ENCODE measurements at places on chromosomes 3 and 15. TPM values are rescaled to one million over a fixed set of nuclear protein-coding genes. Genes with fewer than 3 reads are reported as not detected.

GRCh38 chr3:41848753-41849574, 112.9 kb downstream of the ULK4 start:
- no peak for DNase-seq

DNA sequence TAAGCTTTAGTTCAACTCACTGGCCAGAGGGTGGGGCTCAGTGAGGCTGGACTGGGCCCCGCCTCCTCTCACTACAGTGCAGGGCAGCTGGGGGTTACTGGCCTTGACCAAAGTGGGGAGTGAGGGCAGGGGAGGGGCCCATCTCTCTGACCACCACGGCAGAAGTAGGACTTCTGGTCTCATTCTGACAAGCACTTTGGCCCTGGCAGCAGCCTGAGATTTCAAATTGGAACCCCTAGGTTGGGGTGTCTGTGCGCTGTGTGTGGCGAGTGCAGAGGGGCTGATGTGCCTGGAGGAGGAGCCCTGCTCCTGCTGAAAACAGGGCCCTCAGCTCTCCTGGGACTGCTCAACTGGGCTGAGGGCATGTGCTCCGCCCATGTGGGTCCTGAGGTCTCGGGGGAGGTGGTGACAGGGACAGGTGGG, 60.3 kb upstream of the RPL32 start:
- DNase-seq, result no peak

CA12 gene
- total RNA-seq, result 5.8 TPM

DNA sequence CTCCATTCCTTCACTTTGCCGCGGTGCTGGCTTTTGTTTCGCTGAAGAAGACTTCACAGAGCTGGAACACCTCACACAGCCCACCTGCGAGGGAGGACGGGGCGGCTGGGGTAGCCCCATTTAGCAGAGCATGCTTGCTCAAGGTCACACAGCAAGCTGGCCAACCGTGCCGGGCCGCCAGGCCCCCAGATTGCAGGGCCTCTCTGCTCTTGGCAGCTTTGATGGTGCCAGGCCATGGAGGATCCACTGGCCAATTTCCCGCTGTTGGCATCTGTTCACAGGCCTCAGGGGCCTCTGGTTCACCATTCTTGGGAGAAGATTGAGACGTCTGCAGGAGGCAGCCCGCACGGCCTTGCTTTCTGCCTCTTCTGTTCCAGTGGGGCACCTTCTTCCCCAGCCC, 77.9 kb upstream of the LINGO1 start:
- DNase-seq, result no peak

ATP8B4 gene
- total RNA-seq, result 24.3 TPM

GRCh38 chr3:181326637-181327223, 337.2 kb upstream of the DNAJC19 start:
- no peak for DNase-seq

HGD gene
- not detected for total RNA-seq

DCP1A gene
- 20.9 TPM for total RNA-seq

DNA sequence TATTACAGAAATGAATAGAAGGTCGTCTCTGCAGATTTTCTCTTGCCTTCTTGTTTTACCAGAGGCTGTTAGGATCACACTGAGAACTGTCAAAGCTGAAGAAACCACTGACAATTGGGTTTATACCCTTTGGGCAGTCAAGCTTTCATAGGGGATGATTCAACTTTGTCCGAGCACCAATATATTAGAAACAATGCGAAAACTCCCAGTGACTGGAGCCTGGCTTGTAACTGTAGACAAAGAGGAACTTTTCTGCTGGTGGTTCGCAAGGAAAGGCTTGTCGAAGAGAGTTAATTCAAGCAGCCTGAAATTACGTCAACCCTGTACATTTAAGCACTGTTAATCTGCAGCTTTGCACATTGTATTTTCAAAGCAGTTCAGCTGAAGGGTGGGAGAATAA, 193.2 kb upstream of the ZNF385D start:
- no peak for DNase-seq

- DNase-seq, result no peak
Observed at GRCh38 chr3:13665582-13666226, 116.8 kb downstream of the FBLN2 start.

GRCh38 chr3:139928708-139929505, 6.1 kb upstream of the CLSTN2 start:
- DNase-seq, result no peak

- DNase-seq, result no peak
Observed at GRCh38 chr3:152309031-152309430, 40.3 kb downstream of the MBNL1 start.

DNA sequence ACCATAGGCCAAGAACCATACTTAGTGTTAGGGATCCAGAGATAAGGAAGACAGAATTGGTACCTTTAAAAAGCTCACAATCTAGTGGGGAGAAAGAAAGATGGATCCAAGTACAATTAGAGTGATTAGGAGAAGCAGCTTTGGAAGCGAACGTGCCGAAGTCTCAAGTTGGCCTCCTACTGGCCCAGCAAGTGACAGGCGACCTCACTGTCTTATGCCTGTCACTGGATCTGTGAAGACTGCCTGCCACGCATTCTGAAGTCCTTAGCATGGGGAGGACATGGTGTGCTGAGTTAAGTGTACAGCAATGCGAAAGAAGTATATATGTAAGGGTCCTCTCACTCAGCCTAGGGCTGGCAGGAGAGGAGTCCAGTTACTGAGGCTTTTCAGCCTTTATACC, 141.0 kb downstream of the GABRB3 start:
- no peak for DNase-seq

GALNT15 gene
- total RNA-seq, result 6.0 TPM

GRCh38 chr3:12947504-12948369, 106.4 kb upstream of the RPL32 start:
- no peak for DNase-seq

- no peak for DNase-seq
Observed at GRCh38 chr3:27486336-27486735, 2.2 kb upstream of the SLC4A7 start.

TLR9 gene
- 0.11 TPM for total RNA-seq

DNA sequence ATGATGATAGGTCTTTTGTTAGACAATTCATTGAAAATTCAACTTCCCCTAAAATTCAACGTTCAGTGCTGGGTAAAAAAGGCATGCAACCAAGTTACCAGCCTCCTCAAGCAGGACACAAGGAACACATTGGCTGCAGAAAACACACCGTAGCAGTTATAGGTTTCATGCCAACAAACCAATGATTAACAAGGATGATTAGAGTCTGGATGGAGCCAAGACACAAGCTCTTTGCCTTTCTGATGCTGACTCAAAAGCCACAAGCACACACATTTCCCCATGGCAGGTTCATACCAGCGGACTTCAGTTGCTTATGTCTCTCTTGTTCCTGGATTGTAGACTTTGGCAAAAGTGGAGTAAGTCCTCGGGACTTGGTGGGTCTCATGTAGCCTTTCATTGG, 105.8 kb downstream of the DHX30 start:
- no peak for DNase-seq

ROPN1 gene
- total RNA-seq, result not detected

DNA sequence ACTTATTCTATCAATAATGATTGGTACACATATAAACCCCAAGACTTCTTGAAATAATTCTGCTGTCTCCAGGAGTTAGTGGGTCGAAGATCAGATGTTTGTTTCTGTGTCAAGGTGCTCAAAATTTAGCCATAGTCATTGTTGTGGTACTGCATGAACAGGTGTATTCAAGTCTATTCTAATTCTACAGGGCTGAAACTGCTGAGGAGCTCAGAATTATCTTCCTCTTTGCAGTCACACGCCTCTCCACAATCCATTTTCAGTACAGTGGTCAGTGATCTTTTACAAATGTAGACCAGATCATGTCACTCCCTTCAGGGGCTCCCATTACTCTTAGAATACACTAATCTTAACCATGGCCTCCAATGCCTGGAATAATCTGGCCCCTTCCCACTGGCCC, 527.5 kb downstream of the NTRK3 start:
- DNase-seq, result no peak

DNA sequence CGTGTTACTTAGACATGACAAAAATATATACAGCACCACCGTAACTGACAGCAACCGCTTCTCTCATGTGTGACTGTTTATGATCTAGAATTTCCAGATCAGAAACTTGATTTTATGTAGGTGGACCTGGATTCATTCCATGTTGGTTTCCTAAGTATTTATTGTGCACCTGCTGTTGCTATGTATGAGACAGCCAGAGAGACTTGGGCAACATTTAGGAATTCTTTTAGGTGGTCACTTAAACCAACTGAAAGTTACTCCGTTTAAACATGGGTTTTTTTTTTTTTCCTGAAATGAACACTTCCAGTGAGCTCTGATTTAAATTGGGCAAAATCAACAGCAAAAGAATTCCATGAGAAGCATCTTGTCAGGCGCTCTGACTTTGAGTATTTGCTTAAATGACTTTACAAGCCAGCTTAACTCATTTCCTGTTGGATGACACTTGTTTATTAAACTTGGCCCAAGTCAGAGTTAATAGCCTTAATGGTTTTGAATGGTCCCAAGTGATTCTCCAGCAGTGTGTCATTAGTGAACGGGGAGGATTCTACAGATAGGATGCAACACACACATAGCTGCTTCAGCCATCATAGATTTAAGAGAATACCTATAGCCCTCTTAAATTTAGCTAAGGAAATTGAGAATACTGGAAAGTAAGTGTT, 31.8 kb downstream of the MITF start:
- no peak for DNase-seq

DNA sequence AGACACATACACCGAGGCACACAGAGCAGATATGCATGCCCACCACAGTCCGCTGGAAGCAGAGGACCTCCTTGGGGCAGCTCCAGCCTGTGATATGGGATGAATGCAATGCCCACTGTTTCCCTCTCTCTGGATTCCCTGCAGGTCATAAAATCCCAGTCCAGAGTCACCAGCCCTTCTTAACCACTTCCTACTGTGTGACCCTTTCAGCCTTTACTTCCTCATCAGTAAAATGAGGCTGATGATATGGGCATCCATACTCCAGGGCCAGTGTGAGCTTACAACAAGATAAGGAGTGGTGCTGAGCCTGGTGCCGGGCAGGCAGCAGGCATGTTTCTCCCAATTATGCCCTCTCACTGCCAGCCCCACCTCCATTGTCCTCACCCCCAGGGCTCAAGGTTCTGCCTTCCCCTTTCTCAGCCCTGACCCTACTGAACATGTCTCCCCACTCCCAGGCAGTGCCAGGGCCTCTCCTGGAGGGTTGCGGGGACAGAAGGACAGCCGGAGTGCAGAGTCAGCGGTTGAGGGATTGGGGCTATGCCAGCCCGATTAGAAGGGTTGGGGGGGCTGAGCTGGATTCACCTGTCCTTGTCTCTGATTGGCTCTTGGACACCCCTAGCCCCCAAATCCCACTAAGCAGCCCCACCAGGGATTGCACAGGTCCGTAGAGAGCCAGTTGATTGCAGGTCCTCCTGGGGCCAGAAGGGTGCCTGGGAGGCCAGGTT, at the start of gene GNAT1:
TSS of gene GNAT1 (plus strand) at position 675 of the 725 bp plus-strand sequence. CDS start 116 bp downstream, outside the sequence.
- no peak for DNase-seq

- DNase-seq, result no peak
Observed at GRCh38 chr15:45892182-45892581, 257.4 kb downstream of the SQOR start.

DNA sequence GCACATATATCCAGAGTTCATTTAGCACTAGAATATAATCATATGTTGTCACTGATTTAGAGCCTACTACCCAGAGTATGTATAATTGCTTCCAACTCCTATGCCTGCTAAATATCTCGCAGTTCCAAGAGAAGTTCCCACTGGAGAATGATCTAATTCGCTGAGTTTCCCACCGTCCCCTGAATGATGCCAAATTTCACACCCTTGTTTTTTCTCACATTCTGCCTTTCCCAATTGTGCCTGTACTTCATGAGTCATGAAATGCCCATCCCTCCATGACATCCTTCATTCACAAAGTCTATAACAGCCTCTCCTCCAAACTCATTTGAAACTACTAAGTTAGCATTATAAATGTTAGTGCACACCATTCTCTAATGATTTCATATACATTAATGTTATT, 177.2 kb downstream of the CBLB start:
- no peak for DNase-seq

DNA sequence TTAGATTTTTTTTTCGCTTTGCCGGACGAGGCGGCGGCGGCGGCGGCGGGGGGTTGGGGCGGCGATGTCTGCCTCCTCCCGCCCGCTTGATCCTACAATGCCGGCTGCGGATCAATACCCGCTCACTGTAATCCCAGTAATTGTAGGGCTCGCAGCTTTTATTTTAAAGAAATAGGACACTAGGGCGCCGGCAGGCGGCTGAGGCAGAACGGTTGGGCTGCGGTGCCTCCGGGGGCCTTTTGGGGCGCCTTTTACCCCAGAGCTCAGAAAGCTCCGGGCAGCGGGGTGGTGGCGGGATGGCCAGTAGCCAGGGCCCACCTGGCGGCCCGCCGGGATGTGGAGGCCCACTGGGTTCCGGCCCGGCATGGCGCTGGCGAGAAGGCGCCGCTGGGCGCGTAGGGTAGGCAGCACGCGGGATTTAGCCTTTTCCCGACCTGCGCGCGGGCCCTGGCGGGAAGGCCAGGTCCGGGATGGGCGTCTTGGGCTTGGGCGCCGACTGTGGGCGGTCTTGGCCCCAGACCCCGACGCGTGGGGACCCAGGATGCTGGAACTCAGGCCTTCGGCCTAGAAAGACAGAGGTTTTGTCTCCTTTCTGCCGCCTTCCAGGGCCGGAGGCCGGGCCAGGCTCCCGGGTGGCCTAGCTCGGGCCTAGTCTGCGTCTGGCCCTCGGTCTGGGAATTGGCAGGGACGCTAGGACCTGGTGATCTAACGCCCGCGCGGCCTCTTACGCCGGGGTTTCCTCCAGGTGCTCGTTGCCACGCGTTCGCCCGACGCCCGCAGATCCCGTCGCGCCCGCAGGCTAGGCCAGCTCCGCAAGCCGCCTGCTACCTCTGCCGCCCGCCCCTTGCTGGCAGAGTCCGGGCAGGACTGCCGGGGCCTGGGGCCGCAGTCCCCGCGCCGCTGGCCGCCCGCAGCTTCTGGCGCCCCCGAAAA, 15.5 kb upstream of the ONECUT1 start:
- DNase-seq, result no peak

DNA sequence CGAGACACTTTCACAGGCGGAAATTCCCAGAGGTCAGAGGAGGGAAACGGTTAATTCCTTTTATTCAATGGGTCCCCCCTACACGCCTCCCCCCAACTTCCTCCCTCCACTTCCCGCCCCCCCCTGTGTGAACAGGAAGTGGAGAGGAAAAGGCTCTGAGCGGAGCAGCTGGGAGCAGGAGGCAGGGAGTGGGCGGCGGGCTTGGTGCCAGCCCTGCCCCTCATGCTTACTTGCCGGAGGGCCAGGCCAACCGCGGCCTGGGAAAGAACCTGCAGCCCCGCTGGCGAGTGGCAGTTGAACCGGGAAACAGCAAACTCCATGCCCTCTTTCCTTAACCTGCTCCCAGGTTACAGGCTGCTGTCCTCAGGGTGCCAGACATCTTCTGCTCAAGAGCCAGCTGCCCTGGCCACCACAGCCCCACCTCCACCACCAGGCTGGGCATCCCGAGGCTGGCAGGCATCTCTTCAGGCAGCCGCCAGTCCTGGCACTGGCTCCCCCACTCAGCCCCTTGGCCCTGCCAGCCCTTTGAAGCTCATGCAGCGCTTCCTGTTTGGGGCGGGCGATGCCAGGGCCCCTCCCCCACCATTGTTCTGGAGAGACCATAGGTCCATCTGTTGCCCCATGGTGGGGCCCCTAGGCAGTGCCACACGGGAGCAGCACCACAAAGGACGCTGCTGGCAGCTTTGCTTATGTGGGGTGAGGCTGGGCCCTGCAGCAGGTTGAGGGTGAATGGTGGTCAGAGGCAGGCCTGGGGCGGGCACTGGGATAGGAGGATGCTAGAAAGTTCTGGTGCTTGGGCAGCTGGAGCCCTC, 12.9 kb downstream of the VPS18 start:
- DNase-seq, result no peak

GRCh38 chr3:190097617-190098016, 23.1 kb downstream of the P3H2 start:
- no peak for DNase-seq

- DNase-seq, result no peak
Observed at GRCh38 chr3:40718681-40719080, 193.9 kb downstream of the ZNF621 start.

Measured in urinary bladder (tissue), 4 donors.